ENCODE measurements at places on chromosomes 5 and 9.

DNA sequence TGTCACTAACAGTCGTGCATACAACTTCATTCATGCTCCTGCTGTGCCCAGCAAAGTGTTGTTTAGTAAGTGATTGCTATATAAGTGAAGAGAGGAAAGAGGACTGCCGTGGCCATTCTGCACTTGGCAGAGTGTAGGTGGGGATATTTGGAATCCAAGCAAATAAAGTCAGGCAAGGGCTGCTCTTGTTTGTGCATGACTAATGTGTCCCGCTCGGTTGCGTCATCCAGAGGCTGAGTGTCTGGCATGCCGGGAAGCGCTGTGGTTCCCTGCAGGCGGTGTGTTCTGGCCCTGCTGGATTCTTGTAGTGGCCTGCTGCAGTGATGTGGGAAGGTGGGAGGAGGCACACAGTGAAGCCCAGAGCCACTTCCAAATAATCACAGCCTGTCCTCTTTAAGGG is 136.9 kb upstream of the ANKH start:
- no peak for DNase-seq

DNA sequence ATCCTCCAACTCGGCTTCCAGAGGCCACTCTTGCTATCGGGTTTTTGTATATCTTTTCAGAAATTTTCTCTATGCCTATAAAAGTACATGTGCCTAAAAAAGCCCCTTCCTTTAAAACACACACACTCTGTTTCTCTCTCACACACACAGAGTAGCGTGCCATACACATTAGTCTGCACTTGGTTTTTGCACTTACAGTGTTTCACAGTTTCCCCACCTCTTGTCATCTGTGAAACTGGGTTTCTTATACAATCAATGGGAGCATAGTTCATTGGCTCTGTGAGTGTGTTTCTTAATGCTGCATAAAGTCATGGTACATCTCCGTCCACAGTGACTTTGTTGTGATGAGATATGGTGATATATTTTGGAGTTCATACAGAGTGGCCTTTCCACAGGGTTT is 664 bp upstream of the IGFBPL1 start:
- no peak for DNase-seq

- DNase-seq, result no peak
Measured at GRCh38 chr5:140348104-140348503, 1.7 kb upstream of the HBEGF start.

DNA sequence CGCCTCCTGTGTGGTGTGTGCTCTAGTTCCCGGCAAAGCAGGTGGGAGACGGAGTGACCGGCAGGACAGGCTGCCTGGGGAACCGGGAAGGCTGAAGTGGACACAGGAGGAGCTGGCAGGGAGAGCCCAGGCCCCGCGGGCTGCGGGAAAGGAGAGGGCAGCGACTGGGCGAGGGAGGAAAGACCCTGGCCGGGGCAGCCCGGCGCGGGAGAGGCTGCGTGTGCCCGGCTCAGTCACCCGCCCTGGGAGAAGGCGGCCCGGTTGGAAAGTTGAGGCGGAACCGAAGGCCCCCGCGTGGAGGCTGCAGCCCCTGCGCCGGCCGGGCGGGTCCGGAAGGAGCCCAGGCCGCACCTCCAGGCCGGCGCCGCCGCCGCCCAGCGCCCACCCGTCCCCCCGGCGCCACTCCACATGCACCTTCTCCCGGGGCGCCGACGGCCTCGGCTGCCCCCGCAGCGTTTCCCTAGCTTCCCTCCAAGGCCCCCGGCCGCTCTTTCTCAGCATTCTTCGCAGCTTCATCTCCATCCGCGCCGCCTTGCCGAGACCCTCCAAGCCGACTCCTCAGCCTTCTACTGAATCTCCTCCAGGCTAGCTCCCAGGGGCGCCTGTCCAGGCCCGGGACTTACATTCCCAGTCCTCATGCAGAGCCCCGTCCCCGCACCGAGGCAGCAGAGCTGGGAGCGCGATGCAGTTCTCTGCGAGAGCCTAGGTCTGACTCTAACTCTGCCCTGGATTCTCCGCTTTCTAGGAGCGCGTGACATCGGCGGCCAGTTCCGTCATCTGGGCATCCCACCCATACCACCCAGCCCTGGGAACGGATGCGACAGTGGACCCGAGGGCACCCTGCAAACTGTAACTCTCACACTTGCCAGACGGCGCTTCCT is 152.0 kb downstream of the ERCC6L2 start:
- no peak for DNase-seq

DNA sequence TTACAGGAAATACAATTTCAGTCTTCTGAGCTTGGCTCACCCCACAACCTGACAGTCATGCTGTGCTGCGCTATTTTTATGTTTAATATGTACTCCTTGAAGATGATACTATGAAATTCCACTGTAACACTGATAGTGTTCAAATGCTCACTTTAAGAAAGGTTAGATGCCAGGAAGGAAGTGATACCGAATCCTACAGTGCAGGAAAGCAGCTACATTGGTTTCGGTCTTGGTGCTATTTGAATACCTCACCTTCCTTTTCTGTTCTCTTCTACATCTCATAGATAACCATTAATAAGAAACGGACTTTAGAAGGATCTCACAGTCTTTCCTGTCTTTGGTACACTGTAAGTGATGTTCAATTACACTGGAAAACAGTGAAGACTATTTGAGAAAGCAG is 117.6 kb downstream of the SEMA5A start:
- no peak for DNase-seq

DNA sequence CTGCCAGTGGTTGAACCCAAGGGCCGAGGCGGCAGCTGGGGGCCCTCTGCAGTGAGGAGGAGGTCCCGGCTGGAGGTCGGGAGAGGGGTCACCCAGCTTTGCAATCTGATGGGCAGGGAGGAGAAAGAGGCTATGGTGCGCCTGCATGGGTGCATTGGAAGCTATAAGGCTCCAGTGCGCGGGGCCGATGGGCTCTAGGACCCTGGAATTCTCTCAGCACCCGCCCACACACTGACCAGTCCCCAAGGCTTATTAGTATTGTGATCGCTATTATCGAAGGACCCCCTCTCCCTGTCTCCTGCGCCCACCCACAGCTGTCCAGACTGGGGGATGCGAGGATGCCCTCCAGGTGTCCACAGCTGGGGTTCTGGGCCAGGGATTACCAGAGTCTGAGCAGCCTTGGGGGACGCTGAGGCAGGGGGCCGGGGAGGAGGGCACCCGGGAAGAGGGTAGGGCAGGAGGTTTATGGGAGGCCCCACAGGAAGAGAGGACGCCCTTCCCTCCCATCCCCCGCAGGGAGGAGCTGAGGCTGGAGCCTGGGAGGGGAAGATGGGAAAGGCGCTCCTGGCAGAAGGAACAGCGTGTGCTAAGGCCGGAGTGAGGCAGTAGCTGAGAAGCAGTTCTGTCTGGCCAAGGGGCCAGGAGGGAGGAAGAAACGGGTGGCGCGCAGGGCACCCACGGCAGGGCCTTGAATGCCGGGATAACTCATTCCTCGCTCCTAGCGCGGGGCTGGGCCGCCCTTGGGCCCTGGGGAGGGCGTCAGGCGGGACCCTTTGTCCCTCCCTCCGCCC is 24.2 kb downstream of the C9orf50 start:
- no peak for DNase-seq

GRCh38 chr9:96067004-96067403 is 191.5 kb downstream of the ERCC6L2 start:
- DNase-seq, result no peak

GRCh38 chr9:69499407-69499806 is 172.8 kb downstream of the APBA1 start:
- no peak for DNase-seq

All from activated naive CD4-positive, alpha-beta T cell treated with anti-CD3 and anti-CD28 coated beads, Interleukin-2, amount 10 ng/mL, durations not matched to agents 7 days and 5 days (primary cell).